Memory B cell (primary cell): ENCODE measurements at places on chromosomes 12 and 14.

DNA sequence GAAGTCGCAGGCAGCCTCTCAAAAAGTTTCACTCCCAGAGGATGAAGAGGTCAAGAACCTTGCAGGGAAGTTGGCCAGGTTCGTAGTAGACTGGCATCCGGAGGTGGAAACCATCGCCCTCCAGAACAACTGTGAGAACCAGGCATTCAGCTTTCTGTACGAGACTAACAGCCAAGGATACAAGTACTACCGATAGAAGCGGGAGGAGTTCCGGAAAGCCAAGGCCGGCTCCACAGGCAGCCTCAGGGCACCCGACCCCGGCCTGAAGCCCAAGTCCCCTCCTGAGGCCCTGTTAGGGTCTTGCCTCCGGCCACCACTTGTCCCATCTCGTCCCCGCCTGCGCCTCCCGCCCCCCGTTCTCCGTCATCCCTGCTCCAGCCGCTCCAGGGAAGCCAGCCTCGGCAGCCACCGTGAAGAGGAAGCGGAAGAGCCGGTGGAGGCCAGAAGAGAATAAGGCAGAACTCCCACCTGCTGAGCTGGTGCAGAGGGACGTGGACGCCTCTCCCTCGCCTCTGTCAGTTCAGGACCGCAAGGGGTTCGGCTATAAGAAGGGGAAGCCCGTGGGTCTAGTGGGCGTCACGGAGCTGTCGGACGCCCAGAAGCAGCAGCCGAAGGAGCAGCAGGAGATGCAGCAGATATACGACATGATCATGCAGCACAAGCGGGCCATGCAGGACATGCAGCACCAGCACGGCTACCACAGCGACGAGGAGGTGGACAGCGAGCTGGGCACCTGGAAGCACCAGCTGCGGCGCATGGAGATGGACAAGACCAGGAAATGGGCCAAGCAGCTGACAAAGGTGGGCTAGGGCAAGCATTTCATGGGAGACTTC, 366.8 kb upstream of the ATXN7L3B start:
- H3K36me3 ChIP-seq, result no peaks in the 10 kb centered on the region
- DNase-seq, result no peak
- no peaks in the 10 kb centered on the region for H3K4me1 ChIP-seq
- no peak overlapping the region for H3K27ac ChIP-seq
- H3K27me3 ChIP-seq, result no peaks in the 10 kb centered on the region
- H3K4me3 ChIP-seq, result no peak overlapping the region

DNA sequence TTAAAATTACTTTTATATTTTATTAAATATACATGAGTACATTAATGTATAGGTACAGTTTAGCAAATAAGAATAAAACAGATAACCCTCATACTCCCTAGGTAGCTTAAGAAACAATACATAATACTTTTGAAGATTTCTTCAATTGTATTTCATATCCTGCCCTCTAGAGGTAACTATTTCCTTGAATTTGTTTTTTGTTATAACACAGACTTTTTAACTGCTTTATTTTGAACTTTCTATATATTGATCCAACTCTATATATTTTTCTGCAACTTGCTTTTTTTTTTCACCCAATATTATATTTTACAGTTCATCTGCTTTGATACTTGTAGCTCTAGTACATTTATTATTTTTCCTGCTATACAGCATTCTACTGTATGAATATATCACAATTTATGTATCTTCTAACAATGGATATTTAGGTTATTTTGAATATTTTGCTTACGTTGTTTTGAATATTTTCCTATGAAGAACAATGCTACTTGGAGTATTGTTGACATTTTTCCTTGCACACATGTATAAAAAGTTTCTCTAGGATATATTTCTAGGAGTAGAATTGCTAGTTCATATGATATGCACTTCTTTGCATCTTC, 72.8 kb upstream of the ABCD2 start:
- H3K4me3 ChIP-seq, result no peak overlapping the region
- no peaks in the 10 kb centered on the region for H3K36me3 ChIP-seq
- H3K27me3 ChIP-seq, result peaks cover 2% of the 10 kb centered on the region
- no peak for DNase-seq
- H3K4me1 ChIP-seq, result no peaks in the 10 kb centered on the region

DNA sequence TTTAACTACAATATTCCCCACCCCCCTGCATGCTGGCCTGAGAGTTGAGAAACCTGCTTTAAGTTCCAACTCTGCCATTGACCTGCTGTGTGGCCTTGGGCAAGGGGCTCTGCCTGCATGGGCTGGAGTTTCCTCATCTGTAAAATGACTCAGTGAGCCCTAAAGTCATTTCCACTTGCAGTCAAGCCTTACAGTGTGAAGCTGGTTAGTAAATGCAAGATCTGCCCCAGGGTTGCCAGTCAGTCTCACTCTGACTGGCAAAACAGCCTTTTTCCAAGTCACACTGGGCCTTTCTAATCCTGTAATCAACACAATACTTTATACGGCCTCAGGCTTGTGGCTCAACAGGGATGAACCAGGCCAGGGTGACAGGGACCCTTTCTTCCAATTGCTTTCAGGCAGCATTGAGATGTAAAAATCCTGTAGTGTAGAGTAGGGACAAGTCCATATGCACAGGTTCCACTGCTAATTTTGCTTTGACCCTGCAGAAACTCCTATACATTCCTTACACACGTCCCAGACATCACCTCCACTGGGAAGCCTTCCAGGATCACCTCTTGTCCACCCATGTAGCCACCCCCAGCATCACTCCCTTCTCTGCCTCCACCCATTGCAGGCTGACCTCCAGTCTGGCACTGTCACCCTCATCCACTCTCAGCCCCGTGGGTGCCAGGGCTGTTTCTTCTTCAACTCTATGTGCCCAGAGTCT, 42.6 kb upstream of the PRIMA1 start:
- H3K4me1 ChIP-seq, result peaks cover 3% of the 10 kb centered on the region
- DNase-seq, result no peak
- peaks cover 15% of the 10 kb centered on the region for H3K27me3 ChIP-seq
- no peak overlapping the region for H3K4me3 ChIP-seq

DNA sequence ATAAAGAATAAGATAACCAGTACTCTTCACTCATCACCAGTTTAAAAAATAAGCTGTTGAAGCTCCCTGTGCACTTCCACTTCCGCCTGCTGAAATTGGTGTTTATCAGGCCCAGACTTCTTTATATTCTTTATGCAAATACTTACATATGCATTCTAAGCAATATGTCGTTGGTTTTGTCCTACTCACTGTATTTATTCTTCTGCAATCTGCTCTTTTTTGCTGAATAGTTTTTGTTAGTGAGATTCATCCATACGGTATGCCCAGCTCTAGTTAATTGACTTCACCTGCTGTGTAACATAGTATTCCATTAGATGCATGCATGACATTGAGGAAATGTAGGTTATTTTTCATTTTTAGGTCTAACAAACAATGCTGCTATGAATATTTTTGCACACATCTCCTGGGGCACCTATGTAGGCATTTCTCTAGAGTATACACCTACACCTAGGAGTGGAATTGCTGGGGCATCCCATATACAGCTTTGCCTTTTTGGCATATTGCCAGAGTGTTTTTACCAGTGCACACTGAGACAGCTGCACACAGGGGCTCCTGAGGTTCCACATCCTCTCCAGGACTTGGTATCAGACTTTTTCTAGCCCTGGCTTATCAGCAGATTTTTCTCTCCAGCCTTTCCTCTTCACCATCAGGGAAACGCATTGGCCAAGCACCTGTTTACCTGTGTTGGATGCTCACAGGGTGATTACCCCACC, 1.0 kb upstream of the NRIP2 start:
- H3K4me3 ChIP-seq, result no peak overlapping the region
- H3K27me3 ChIP-seq, result no peaks in the 10 kb centered on the region
- H3K36me3 ChIP-seq, result peaks cover 20% of the 10 kb centered on the region
- DNase-seq, result no peak
- no peak overlapping the region for H3K27ac ChIP-seq
